ENCODE measurements at places on chromosomes 13 and 19.

- DNase-seq = peak; percentile 28
Observed at GRCh38 chr19:14073925-14074838, 1.6 kb downstream of the MISP3 start.

DNA sequence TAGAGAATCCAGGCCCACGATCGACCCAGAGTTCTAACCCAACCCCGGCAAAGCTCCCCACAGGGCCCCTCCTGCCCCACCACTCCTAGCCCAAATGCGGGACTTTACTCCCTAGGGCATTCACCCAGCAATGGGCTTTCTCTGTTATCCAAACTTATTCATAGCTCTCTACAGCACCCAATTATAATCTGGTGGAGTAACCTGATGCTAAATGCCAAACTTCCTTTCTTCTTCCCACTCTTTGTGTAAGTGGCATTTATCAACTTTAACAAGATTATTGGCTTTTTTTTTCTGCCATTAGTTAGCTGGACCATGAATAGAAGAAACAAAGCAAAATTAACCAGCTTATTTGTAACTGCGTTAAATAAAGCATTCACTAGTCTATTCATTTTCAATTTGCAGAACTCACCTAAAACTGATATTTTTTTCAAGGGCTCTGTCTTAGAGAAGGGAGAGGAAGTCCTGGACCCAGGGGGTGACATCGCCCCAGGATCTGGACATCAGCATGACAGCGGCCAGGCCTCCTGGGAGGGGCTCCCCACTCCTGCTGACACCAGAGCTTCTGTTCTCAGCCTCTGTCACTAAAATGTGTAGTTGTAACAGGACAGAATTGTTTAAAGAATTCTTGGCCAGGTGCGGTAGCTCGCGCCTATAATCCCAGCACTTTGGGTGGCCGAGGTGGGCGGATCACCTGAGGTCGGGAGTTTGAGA lies 1.5 kb downstream of the FAM124A start:
- DNase-seq = peak; percentile 36

GRCh38 chr19:43450545-43450997 lies 14.8 kb downstream of the LYPD3 start:
- peak; percentile 69 for DNase-seq

GRCh38 chr19:45908956-45909355 lies 5.6 kb downstream of the NANOS2 start:
- no peak for DNase-seq

DNA sequence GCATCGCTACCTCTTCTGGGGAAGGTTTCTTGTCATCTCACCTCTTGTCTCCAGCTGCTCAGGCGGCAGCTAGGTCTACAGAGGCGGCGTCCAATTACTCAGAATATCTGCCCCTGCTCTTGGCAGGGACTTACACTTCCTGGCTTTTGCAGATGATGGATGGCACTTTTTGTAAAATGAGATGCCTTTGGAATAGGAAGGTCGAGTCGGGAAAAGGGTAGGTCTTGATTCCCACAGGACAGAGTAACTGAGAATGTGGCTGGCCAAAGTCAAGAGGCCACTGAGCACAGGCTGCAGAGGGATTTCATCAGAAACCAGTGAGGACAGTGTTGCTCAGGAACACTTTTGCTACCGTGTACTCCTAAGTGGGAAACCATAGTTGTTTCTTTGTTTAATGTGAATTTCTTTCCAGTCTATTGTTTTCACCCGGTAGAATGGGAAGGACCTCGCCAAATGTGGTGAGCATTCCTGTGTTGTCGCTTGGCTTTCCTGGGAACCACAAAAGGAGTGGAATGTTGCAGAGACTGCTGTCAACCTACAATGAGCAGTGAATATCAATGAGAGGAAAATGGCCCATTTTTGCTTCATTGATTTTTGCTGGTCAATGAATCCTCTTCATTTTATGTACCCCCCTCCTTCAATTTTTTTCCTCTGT lies 383.7 kb downstream of the HS6ST3 start:
- no peak for DNase-seq

DNA sequence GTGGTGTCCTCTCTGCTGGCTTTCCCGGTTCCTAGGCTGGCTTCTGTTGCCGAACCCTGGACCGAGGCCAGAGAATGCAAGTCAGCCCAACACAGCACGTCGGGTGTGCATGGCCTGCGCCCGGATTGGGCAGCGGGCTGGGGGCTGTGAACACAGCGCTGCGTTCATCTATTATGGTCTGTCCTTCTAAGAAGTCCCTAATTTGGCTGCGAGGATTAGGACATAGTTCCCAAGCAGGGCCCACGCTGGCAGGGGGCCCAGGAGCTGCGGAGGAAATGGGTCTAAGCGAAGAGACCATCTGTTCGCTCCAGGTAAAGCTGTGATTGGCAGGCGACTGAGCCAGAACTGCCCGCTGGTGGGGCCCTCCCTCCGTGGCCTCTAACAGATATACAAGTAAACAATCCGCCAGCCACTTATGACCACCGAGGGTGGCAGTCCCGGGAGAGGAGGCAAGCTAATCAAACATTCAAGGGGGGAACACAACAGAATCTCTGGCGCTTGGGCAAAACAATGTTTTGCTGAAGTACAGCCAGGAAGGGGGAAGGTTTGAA lies 6.0 kb downstream of the SYCE2 start:
- no peak for DNase-seq

DNA sequence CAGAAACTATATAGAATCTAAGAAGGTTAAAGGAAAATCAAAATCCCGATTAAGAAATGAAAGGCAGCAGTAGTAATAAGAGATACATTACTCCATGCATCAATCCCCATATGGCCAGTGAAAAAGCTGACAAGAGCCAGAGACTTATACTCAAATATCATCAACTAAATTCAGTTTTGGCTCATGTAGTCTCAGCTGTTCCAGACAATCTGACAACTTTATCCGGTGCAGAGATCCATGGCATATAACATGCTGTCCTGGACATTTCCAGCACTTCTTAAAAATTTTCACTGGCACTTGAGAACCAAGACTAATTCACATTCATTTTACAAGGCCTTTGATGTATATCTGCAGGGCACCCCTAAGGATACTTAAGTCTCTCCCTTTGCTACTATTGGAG lies 255.7 kb upstream of the KLHL1 start:
- DNase-seq = no peak

DNA sequence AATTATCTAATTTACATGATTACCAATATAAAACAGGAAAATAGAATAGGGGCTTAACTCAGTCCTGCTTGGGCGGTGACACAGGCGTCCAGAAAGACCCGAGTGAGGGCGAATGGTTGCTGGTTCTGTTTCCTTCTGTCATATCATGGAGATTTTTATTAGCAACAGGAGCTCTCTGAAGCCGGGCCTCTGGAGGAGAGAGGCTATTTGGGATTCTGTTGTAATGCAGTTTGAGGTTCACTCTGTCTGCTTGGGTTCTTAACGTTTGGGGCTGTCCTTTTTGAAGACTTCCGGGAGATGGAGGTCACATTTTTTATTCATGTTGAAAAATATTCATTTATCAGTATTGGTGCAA lies 115.7 kb upstream of the ZNF536 start:
- DNase-seq = no peak

- DNase-seq = no peak
Observed at GRCh38 chr13:37403776-37404527, 194.6 kb downstream of the POSTN start.

DNA sequence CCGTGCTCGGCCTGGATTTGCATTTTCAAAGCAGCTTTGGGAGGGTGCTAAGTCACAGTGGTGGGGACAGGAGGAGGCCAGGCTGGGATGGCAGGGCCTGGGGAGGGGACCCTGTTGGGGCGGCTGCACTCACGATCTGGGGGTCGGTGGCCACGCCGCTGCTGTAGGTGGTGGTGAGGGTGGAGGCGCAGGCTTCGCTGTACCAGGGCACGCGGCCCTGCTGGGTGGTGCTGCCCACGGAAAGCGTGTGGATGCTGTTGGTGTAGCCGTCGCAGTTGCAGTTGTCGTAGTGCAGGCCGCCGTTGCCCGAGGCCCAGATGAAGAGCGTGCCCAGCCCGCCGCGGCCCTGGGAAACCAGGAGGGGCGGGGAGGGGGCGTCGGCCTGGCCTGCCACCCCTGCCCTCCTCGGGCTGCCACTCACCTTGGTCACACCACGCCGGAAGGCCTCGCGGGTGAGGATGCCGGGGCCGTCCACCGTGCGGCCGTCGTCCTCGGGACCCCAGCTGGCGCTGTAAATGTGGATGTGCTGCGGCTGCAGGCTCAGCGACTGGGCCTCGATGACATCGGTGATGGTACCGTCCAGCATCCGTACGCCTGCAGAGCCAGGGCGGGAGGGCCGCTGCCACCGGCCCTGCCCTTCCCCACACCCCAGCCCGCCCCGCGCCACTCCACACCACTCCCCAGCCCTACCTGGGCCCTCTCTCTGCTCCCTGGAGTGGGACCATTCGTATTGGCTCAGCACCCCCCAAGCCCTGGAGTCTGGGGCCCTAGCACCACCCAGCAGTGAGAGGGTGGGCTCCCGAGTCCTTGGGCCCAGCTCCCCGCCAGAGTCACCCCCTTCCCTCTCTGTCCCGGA lies 3.2 kb downstream of the PCSK4 start:
- DNase-seq = no peak

DNA sequence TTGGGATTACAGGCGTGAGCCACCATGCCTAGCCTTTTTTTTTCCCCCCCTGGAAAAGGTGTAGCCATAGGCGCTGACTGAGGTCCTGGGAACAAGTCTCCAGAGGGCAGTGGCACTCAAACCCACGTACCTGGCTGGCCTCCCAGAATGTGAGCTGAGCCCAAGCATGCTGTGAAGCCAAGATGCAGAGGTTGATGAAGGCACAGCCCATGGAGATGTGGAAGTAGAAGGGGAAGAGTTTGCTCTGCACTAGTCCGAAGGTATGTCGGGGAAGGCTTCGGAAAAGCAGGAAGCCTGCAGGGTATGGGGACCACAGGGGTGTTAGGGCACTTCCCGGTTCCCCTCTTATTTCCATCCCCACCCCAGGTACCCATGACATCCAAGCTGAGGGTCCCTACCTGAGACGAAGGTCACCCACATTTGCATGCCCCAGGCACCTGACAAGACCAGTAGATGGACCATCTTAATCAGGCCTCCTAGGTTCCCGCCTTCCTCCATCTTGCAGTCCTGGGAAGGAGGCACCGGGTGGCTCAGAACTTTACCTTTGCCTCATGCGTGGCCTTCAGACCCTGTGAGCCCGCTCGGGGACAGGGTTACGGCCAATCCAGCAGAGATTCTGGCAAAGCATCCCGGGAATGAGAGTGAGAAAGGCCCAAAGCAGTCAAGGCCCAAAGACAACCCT lies 805 bp downstream of the TMEM205 start:
- DNase-seq = no peak

DNA sequence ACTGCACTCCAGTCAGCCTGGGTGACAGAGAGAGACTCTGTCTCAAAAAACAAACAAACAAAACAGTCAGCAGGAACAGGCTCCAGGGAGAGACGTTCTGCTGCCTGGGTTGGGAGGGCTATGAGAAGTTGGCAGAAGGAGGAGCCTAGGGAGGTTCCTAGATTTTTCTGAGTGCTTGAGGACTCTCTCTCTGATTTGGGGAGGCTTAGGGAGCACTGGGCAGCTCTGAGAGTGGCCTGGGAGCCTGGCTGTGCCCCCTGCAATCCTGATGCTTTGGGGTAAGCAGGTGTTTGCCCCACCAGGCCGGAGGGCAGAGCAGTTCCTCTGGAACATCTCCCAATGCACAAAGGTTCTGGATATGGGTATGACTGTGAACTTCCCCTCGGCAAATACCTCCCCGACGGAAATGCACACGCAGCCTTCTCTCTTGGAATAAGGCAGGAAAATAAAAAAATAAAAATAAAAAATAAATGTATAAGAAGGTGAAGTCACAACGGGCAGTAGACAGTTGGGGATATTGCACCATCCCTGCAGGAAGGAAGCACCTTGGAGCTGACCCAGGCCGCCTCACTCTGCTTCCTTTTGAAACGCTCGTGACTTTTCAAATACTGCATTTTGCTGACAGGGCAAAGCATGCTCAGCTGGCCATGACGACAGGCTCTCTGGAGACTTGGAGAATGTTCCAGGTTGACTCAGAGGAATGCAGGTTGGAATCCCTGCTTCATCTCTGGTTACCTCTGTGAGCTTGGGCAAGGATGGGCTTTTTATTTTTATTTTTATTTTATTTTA lies 26.5 kb upstream of the HOMER3 start:
- DNase-seq = peak; percentile 64

DNA sequence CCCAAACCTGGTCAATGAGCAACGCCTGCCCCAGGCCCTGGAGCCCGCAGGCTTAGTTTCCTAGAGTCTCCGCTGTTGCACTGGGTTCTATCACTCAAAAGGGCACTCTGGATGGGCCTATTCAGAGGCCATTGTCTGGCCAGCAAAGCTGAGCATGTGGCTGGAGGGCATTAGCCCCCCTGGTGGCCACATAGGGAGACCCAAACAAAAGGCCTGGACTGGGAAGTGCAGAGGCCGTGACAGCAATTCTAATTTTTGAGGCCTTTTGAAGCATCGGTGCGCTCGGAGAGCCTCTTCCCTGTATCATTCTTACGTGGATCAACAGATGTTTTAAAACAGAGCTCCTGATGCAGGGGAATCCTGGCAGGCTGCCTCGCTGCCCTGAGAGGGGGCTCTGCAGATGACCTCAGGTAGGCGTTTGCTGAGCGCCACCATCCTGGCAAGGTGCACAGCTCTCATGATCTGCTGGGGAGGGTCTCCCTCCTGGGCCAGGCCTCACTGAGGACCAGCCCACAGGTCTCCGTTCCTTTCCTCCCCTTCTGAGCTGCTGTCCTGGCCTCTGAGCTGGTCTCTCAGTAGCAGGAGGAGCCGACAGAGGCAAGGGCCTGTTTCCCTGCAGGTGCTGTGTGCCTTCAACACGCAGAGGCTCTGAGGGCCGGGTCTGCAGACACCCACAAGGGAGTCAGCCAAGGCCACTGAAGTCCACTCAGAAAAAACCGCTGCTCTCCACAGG lies 190.5 kb downstream of the URI1 start:
- no peak for DNase-seq

- no peak for DNase-seq
Observed at GRCh38 chr19:13104848-13105711, 2.4 kb upstream of the LYL1 start.

- DNase-seq = no peak
Observed at GRCh38 chr13:60370343-60370742, 26.7 kb upstream of the TDRD3 start.

- DNase-seq = no peak
Observed at GRCh38 chr13:23799945-23800344, 89.3 kb downstream of the MIPEP start.

GRCh38 chr13:24307211-24308067 lies 1.9 kb upstream of the C1QTNF9 start:
- DNase-seq = no peak

- no peak for DNase-seq
Observed at GRCh38 chr13:82036602-82037001, 1695.7 kb upstream of the SPRY2 start.

DNA sequence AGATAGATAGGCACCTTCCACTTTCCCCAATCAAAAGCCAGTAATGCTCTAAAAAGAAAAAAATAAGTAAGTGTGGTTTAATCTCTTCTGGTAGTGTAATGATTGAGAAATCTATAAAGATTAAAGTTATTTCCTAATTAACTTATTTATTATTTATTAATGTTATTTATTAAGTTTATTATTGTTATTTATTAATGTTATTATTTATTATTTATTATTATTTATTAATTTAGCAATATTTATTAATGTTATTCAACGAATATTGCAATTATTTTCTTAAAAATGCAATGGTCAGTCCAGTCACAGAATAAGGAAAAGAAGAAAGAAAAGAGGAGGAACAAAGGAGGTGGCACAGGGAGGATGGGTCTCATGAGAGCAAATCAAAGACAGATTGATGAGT lies 100.7 kb downstream of the FREM2 start:
- no peak for DNase-seq
